ENCODE measurements at places on chromosomes 2 and 18. TPM values are rescaled to one million over a fixed set of nuclear protein-coding genes. Genes with fewer than 3 reads are reported as not detected.
A peak's percentile ranks its signal among the peaks of the same experiment; 100 is the strongest.

The MOCOS gene
- not detected for total RNA-seq

DNA sequence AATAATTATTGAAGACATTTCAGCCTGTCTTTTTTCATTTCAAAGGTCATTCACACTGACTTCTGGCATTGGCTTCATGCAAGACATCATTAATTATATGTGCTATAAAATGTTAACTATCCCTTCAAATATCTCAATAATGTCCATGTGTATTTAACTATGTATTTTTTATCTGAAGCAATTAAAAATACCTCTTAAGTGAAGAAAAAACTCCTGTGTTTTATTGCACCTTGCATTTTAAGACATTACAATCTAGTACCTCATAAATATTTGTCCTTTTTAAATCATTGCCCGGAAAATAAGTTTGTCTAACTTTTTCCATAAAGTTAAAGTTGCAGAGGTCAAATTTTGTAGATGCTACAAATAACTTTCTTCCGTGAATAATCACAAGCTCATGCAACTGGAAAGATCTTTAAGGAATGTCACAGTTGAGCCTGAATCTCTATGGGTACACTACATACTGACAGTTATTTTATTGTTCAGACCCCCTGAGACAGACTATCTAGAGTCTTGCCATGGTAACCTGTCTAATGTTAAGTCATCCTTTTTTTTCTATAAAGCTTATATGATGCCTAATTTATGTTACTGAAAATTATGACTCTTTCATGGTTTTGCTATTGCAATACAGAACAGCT, 38.4 kb upstream of the COBLL1 start:
- DNase-seq = no peak

GRCh38 chr18:5969355-5969988, 74.2 kb upstream of the TMEM200C start:
- no peak for DNase-seq

DNA sequence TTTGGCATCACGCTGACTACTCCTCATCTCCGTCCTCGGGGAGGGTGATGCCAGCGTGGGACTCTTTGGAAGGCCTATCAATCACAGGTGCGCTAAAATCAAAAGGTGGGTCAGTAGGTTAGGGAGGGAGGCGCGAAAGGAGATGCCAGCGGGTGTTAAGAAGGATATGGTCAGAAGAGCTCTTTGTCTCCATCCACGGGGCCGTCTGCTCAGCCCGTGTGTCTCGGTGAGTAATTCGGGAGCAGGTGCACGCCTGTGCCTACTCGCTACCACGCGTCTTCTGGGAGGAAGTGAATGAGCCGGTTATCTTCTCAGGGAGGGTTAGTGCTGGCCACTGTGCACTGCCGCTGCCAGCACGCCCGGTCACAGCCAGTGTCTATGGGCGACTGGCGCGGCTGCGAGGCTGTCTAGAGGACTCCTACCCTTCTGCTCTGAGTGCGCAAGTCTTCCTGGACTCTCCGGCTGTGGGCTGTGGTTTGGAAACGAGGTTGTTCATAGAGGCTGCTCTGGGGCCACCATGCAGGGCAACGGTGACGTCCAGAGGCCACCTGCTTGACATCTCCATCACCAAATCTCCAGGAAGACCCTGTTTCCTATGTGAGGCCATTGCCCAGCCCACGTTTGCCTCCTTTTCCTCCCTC, 153.4 kb downstream of the MBP start:
- DNase-seq = no peak

DNA sequence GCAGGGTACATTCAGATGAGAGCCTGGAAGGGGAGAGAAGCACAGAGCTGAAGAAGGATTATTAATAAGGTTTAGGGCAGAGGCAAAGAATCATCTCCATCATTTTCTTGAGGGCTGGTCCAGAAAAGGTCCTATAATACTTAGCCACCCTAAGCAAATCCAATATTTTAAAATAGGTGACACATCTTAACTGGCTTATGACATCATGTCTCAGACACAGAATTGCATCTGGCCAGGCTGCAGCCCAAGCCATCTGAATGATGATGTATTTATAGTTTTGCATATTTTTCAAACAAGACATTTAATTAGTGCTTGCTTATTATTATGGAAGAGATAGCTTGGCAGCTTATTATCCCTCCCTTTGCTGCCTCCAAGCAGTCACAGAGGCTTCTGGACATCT, 571.3 kb downstream of the SUCLG1 start:
- DNase-seq = no peak

DNA sequence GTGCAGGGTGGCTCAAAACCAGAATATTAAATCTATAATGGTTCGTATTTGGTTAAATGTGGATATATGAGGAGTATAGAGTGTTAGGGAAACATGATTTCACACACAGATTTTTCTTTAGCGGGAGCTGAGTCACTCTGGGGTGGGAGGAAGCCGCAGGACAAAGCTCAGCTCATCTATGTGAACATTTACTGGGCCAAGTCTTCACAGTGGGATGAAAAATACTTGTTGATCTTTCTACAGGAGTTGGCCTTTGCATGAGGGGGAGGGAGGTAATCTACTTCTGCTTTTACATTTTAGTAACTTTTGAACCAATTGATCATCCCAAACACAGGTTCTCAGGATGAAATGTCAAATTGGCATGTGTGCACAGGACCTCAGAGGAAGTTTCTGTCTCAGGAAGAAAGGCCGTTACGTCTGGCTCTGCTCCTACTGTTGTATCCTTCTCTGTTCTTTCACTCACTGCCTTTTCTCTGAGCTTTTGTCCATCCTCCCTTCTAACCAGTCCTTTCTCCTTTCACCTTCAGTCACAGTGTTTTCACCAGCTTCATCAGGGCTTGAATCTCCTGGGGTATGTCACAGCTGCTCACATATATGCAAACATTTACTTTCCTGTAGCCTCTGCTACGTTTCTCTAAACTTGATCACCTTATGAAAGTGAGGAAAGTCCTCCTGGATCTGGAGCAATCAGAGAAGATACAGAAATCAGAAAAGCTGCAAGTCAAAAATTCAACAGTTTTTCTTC, 943.3 kb upstream of the FANCL start:
- no peak for DNase-seq

GRCh38 chr2:42909966-42910365, 117.6 kb upstream of the HAAO start:
- DNase-seq = no peak

DNA sequence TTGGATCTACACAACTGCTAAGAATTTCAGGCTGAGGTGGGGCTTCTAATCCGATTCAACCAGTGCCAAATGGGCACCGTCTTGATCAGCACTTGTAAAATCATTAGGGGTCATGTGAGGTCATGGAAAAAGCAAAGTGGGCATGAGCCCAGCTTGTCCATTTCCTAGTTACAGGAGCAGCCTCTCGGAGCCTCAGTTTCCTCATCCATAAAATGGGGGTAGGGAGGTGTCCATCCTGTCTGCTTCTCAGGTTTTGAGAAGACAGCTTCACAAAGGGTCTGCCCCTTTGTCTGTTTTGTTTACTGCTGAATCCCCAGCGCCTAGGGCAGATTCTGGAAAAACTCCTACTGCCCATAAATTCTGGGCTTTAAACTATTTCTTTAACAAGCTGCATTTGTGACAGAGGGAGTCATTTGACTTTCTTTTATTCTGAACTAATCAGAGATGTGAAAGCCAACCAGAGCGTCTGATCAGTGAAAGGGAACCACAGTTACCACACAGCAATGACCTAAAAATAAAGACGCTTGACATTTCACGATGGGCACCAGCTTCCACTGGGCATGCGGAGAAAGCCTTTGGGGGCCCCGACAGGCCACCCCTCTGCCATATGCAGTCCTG, 38.9 kb downstream of the DNMT3A start:
- DNase-seq = no peak

DNA sequence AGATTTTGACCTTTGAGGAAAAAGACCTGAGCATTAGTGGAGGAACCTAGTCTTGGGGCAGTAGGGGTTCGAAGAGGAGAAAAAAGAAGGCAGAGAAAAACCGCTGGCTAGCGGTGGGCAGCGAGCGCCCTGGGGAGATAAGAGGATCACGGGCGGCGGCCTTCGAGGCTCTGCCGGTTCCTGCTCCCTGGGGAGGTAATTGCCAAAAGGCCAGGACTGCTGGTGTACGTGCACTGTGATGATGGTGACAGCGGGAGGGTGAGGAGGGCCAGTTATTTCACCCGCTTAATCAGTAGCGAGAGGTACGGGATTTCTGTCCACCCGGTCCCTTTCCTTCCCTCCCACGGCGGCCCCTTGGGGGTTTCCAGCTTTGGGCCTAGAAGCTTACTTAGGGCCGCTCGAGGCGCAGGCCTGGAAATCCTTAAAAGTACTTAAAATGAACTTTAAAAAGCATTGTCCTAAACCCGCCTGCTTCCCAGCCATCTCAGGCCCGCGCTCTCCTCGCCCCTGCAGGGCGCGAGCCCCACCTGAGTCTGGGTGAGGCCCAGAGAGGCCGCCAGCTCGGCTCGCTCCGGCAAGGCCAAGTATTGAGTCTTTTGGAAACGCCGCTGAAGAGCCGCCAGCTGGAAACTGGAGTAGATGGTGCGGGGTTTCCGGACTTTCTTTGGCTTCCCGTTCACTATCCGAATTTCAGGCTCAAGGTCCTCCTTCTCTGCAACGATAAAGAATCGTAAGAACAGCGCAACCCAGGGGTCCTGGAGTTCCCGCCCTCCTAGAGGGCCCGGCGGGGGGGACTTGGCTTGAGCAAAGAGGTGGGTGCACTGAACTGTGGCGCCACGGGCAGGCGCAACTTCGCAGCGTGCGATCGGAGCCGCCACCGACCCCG, 1.5 kb downstream of the DLX2 start:
- no peak for DNase-seq

DNA sequence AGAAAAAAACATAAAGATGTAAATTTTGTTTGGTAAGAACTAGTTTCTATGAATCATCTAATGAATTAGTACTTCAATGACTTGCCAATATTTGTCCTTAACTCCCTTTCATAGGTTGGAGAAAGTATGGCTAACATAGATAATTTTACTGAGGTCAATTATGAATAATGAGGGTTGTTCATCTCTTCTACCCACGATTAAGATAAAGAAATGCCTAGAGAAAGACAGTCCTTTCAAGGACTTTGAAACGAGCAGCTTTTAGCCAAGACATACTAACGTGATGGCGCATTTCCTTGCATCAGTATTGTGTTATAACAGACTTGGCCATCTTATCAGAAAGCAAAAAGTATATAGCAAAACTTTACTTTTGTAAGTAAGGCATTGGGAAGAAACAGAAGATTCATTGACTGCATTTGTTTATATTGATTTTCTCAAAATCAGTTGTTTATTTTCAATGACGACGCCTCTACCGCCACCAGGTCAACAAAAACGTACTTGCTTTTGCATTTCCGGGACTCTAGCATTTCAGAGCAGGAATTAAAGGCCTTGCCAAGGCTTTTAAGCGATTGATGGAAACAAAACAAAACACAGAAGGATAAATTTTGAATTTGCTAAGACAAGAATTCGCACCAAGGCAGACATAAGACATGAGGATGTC, 961 bp downstream of the RBM43 start:
- peak; percentile 11 for DNase-seq

DNA sequence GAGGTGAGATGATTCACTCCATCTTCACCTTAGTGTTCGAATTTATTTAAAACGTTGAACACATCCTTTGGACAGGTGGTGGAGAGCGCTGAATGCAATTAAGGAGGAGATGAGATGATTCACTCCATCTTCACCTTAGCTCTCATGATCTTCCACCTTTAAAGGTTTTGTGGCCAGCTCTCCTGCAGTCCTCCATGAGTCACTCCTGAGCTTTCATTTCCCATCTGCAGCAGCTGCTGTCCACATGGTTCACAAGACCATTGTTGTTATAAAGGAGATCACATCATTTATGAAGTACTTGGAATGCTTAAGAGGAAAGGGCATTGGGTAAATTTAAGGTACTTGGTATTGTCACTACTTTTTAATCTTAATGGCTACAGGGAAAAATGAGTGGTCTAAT, 298.5 kb downstream of the PAX3 start:
- no peak for DNase-seq

DNA sequence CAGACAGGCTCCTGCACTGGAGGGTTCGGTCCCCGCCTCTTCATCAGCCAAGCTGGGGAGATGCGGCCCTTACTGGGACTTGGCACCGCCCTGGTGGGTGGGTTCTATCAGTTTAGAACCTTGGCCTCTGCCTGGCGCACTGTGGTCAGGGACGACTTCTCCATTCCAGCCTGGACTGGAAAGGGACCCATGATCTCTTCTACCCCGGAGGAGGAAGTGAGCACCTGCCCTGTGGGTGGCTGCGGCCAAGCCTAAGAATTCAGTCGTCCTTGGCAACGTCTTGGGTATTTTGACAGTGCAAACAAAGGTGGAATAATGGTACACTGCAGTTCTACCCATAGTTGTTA, 106.9 kb upstream of the CD302 start:
- no peak for DNase-seq
